ENCODE measurements at places on chromosomes 4 and X. TPM values are rescaled to one million over a fixed set of nuclear protein-coding genes. Genes with fewer than 3 reads are reported as not detected.

Gene RAB9B
- total RNA-seq: not detected

Gene PCDH19
- under 0.01 TPM for total RNA-seq

Gene DOCK11
- total RNA-seq: 0.38 TPM

- no peak for DNase-seq
Observed at GRCh38 chr4:147689067-147689466, 5.1 kb upstream of the PRMT9 start.

DNA sequence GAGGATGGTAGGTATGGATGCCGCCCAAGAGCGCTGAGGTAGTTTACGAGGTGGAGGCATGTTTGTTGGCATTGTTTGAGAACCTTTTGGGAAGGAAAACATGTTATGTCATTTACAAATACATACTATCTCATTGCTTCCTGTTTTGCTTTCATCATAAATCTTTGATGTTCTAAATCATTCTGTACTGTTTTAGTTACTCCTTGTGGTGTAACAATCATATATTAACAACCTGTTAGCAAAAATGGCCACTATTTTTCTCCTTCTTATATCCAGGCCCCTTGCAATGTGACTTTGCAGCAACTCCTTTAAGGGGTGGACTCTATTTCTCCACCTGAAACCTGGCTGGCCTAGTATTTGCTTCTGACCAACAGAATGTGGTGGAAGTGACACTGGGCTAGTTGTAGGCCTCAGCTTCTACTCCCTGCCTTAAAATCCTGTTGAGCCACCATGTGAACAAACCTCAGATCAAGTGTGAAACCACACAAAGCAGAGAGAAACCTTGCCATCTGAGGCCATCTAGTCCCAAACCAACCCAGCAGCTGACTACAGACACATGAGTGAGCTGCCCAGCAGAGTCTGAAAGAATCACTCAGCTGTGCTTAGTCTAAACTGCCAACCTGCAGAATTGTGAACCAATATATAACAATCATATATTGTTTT lies 15.8 kb upstream of the CXorf38 start:
- no peak for DNase-seq
